ENCODE measurements at places on chromosomes 16 and 17.

DNA sequence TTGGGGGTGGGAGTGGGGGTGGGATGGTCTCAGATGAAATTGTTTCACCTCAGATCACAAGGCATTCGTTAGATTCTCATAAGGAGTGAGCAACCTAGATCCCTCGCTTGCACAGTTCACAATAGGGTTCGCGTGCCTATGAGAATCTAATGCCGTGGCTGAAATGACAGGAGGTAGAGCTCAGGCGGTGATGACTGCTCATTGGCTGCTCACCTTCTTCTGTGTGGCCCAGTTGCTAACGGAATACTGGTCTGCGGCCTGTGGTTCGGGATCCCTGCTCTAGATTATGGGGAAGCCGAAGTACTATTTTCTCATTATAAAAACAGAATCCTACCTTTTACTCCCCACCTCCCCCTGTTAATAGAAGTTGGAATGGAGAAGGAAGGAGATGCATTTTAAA, 18.9 kb downstream of the CLTC start:
- no peak for DNase-seq

GRCh38 chr16:72099377-72099818, 5.8 kb downstream of the DHX38 start:
- DNase-seq, result no peak

- DNase-seq, result no peak
Observed at GRCh38 chr17:75047398-75048098, 523 bp downstream of the KCTD2 start.

GRCh38 chr17:83028851-83029250, 50.6 kb upstream of the METRNL start:
- DNase-seq, result no peak

DNA sequence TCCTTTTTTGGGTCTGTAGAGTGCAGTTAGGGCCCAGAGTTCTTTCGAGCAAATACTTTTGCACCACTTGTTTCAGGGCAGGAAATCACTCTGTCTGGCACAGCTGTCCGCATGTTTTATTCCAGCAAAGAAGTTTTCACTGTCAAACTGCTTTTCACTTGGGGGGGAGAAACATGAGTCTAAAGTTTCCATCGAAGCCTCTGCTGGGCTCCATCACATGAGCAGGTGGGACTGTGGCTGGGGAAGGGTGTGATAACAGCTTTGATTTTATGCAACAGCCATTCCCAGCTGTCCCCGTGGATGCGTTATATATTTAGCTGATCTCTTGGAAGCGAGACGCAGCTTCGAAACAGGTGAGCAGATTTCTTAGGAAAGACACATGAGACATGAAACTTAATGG, 288.6 kb downstream of the SNX29 start:
- no peak for DNase-seq

GRCh38 chr16:86984991-86985647, 332.1 kb downstream of the C16orf95 start:
- DNase-seq, result no peak

DNA sequence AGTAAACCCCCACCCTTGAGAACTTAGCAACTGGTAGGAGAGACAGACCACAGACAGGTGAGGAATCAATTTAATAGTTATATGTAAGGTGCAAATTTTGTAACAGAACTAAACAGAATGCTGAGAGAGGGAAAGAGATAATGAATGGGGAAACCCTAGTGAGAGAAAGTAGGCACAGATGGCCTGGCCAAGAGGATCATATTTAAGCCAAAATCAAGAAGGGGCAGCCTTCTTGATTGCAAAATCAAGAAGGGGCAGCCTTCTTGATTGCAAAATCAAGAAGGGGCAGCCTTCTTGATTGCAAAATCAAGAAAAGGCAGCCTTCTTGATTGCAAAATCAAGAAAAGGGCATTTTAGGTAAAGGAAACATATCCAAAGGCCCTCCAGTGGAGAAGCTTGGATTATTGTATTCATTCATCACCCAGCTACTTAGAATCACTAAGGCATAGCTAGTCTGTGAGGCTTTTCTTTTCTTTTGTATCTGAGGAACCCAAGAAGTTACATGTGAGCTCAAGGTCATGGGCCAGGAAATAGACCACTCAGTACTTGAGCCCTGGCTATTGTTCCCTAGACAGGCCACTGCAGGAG, 190.6 kb downstream of the CYLD start:
- no peak for DNase-seq

DNA sequence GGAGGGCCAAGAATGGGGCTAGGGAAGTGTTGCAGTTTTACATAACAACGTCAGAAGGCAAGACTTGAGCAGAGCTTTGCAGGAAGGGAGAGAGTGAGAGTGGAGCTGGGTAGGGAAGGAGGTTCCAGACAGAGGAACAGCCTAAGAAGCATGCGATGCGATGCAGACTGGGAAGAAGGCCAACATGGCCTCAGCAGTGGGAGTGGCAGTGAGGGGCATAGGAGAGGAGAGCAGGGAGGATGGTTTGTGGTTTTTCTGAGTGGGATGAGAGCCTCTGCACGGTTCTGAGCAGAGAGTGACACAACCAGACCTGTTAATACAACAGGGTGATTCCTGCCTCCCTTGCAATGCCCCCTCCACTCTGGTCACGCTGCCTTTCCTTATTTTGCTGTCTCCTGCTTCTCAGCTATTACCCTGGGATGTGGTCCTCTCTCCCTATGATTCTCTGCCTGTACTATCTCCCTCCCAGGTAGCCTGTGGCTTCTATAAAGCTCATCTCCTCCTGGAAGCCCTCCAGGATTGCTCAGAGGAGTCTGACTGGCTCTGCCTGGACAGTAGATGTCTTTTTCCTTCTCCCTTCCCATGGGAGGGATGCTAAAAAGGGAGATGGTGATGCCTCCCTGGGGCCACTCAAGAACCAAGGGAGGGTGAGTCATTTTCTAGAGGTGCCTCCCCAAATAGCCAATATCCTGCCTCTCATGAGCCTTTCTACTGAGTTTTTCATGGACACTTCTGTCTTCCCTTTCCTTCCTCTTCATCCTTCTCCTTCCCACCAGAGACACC, 38.7 kb upstream of the NGFR start:
- no peak for DNase-seq

- no peak for DNase-seq
Observed at GRCh38 chr16:77696149-77696548, 26.2 kb upstream of the NUDT7 start.

GRCh38 chr16:89345642-89346150, 128.2 kb downstream of the ZNF778 start:
- no peak for DNase-seq

GRCh38 chr17:35568561-35568960, 7.9 kb upstream of the SLFN14 start:
- no peak for DNase-seq

- no peak for DNase-seq
Observed at GRCh38 chr16:24776501-24777220, 47.2 kb downstream of the TNRC6A start.

DNA sequence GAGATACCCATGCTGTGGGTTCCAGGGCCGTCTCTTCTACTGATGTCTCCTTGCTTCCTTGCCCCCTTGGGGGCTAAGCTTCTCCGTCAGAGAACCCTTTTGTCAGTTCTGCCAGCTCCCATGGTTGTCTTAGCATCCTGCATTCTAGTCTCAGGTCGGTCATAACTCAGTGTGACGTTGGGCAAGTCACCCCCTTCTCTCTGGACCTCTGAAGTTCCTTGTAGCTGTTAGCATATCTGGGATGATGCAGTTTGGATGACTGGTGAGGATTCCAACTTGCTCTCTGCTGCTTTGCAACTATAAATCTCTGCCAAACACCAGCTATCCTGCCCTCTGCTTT, 8.9 kb upstream of the MYL4 start:
- no peak for DNase-seq

DNA sequence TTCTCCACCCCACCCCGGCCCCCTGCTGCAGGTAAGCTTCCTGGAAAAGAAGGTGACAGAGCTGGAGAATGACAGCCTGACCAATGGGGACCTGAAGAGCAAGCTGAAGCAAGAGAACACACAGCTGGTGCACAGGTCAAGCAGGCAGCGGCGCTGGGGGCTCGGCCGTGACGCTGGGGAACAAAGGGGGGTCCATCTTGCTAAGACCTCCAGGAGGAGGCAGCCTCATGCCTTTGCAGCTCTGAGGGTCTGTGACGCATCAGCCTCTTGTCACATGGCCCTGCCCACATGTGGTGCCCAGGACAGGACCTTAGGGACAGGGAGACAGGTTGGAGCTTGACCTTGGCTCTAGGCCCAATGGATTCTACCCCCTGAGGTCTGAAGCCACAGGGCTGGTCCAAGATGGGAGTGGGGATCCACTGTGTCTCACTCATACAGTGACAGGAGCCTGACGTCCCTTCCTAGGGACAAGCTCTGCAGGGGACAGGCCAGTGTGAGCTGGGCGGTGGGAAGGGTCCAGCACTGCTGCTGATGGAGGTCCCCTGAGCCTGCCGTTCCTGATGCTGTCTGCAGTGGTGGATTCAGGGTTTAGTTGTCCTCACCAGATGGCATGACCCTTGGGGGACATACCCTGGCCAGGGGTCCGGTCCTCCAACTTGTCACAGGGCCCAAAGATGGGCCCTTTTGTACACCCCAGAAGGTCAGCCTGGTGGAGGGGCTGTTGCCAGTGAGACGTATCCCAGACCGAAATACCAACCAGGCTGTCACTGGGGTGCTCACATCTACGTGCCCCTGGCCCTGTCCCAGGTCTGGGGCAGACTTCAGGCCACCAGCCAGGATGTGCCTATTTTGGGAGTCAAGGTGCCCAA, 132.6 kb downstream of the RAB11FIP4 start:
- no peak for DNase-seq

DNA sequence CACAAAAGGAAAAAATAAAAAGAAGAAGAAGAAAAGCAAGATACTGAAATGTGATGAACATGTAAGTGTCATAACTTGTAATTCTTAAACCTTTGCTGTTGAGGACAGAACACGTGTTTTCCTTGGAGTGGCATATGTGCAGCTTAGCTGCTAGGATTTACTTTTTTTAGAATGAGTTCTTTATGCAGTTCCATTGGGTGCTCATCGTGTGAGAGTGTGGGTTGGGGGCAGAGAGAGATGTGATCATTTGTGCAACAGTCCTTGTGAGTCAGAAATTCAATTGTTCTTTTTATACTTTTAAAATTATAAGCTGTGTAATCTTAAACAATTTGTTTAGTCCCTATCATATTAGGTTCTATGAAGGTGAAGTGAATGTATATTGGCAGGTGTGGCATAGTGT, 5.5 kb upstream of the DHRS11 start:
- no peak for DNase-seq

- DNase-seq, result no peak
Observed at GRCh38 chr16:65384441-65384840, 262.6 kb upstream of the CDH11 start.

DNA sequence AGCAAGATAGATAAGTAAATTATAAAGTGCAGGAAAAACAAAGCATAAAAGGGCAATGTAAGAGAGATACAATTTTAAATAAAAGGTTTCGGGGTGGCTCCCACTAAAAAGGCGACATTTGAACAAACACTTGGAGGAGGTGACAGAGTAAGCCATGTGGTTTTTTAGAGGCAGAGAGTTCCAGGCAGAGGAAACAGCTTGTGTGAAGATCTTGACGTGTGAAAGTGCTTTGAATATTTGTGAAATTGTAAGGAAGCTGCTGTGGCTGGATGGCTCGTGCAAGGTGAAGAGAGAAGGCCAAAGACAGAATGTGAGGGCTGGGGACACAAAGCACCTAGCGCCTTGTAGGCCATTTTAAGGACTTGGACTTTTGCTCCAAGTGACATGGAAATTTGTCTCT, 28.6 kb upstream of the HYDIN start:
- no peak for DNase-seq

GRCh38 chr16:87150681-87151280, 166.4 kb downstream of the C16orf95 start:
- no peak for DNase-seq

- no peak for DNase-seq
Observed at GRCh38 chr16:10660950-10661635, 33.6 kb downstream of the TEKT5 start.

DNA sequence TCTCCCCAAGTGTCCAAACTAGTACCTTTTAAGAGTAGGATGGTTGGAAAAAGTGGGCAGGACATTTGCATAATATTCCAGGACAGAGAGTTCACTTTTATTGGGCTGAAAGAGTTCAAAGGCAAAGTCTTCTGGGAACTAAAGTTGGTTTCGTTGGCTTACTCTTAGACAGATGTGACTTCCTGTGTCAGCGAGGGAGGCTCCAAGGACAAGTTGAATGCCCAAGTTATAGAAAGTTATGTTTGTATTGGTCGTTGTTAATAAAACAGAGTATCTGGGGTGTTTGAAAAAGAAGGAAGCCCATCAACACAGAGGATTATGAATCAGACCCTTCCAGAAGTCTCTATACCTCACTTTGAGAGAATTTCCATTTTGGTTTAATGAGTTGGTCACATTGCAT, 117.3 kb upstream of the TBX2 start:
- no peak for DNase-seq

- no peak for DNase-seq
Observed at GRCh38 chr17:78767806-78768205, 14.3 kb downstream of the CYTH1 start.

GRCh38 chr17:15510361-15510760, 42.9 kb upstream of the CDRT4 start:
- DNase-seq, result no peak

- DNase-seq, result no peak
Observed at GRCh38 chr17:44530896-44531418, 26.3 kb upstream of the FZD2 start.

DNA sequence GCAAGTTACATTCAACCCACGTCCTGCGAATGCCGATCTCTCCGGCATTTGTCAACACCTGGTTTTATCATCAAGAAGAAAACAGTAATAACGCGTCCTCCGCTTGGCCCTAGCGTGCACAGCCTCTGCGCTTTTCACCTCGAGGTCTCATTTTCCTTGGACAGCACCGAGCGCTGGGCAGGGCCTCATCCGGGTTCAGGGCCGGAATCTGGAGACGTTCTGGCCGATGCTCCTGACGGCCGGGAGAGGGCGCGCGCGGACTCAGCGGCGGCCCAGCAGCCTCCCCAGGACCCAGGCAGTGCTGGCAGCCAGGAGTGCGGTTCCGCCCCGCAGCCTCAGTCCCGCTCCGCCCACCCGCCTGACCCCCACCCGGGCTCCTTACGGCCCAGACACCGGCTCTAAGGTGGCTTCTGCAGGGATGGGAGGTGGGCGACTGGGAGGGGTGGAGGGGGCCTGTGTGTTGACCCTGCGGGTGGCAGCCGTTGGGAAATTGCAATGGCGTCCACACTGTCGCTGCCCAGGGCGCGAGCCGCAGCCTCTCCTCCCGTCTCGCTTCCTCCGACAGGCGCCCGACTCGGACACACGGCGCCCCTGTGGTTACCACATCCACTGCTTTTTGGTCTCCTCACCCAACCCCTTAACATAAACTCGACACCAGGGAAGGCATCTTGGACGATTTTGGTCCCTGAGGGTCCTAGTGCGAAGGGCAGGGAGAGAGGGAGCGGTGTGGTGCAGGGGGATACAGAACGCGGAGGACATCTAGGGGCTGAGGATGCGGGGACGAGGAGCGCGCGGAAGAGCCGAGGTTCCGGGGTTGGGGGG, 7.4 kb upstream of the FLYWCH1 start:
- DNase-seq, result peak; percentile 63

DNA sequence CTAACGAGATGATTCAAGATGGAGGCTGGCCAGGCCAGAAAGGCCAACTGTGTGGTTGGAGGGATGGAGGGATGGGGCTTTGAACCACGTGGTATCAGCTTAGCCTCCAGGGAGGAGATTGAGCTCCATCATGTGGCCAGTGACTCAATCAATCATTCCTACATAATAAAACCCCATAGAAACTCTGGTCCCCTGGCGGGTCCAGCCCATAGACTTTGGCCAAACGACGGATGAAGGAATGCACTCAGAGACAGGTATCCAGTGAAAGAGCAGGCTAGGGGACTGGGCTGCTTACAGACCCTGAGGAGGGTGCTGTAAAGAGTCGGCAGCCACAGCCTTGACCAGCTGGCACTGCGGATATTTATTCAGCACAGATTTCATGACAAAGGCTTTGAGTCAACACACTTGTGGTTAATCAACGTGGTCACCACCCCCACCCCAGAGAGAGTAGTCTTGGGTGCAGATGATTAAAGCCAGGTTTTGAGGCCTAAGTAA, 308.7 kb upstream of the TNRC6C start:
- DNase-seq, result no peak

All from GF-D8 (cell line).